ENCODE measurements at places on chromosomes 5 and 9.

- DNase-seq = no peak
Measured at GRCh38 chr9:20436476-20437195, 185.7 kb downstream of the MLLT3 start.

- no peak for DNase-seq
Measured at GRCh38 chr9:113577525-113578261, 114.2 kb downstream of the RGS3 start.

DNA sequence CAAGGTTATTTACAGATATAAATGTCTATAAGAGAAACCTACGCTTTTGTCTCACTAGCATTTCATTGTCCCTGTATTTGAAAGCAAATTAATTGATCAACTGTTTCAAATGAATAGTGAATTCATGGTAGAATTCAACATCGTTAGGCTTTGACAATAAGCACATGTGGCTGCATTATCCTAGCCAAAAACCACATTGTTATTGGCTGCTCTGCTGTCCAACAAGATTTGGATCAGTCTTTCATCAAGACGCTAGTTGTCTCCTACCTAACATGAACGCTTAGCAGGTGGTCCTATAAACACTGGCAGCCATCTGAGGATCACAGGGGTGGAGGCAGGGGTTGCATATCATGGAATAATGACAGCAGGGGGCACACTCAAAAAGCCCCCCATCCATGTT, 455.0 kb downstream of the CTNND2 start:
- DNase-seq = no peak

DNA sequence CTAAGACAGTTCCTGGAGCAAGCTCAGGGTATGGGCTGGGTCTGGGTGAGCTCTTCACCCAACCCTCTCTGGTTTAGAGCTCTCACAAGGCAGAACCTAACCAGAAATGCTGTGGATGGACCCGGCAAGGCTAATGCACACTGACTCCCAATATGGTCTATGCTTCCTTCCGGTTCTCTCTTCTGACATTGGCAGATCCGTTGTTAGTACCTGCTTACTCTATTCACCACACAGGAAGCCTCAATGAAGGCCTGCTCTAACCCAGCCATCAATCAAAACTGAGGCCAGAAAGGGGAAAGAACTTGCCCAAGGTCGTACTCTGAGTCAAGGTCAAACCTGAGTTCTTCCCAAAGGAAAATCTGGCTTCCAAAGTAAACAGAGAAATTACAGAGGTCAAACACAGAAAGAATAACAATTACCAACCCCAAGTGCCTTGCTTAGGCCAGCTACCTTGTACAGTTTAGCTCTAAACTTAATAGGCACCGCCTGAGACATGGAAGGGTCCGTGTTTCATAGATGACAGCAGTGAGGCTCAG, 46.0 kb upstream of the AKNA start:
- no peak for DNase-seq

DNA sequence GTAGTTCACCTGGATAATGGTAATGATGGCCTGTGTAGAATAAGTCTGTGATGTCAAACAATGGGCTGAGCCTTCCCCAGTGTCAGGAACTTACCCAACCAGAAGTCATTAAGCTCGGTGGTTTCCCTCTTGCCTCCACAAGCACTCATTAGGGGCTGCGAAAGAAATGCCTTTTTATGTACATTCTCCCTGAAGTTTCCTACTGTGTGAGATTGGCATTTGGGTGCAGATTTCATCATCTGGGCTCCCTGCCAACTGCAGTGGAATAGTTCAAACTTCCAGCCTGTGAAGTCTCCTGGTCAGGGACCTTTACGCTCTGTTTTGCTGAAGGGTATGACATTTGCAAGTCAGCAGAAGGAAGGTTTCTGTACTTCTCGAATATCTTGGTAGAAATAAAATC, 41.6 kb upstream of the TMEM215 start:
- no peak for DNase-seq

DNA sequence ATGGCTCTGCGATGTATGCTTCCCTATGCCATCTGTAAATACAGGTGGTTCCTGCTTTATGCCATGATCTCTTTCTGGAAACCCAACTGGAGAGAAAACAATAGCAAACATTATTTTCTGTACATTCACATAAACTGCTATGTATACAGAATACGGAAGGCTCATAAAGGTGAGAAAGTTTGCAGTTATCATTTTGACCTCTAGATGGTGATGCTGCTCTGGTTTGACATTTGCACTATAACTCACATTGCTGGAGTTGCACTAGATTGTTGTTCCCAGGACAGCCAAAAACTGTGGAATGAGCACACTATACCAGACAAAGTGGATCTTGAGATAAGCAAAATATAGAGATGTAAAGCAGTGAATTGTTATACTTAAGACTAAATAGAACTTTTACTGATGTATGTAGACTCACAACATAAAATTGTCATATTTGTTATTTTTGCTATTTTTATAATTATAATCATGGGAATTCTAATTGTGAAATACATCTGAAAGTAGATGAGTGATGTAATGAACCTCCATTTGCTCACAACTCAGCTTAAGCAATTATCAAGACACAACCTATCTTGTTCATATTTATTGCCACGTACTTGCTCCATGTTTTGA, 246.5 kb downstream of the PTPRD start:
- DNase-seq = no peak

DNA sequence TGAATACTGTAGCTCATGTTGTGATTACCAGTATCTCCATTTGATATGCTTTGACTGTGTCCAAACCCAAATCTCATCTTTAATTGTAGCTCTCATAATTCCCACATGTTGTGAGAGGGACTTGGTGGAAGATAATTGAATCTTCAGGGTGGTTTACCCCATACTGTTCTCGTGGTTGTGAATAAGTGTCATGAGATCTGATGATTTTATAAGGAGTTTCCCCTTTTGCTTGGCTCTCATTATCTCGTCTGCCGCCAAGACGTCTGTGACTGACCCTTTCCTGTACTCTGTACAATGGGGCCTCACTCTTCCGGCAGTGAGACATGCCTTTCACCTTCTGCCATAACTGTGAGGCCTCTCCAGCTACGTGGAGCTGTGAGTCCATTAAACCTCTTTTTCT, 59.3 kb downstream of the TRIO start:
- no peak for DNase-seq
